ENCODE measurements at places on chromosomes 5 and 9.

- no peak for DNase-seq
These were observed 210.8 kb downstream of the TSSK1B start for GRCh38 chr5:113223831-113224604.

- no peak for DNase-seq
These were observed 193.2 kb downstream of the OLFM1 start for GRCh38 chr9:135280666-135281065.

DNA sequence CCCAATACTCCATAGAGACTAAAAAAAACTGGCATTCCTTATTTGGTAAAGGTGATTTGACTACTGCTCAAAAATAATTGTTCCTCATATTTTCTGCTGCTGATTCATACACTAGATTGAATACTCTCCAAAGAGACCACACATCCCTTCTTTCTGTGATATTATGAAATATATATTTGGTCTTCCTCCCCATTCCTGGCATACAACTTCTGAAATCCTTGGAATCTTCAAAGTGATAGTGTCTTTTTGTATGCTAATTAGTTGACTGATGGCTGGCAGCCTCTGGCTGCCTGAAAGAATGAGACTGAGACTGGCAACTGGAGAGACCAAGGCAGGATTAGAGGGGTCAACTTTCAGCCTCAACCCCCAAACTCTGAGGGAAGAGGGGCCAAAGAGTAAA, 348.0 kb upstream of the RFX3 start:
- DNase-seq = no peak

DNA sequence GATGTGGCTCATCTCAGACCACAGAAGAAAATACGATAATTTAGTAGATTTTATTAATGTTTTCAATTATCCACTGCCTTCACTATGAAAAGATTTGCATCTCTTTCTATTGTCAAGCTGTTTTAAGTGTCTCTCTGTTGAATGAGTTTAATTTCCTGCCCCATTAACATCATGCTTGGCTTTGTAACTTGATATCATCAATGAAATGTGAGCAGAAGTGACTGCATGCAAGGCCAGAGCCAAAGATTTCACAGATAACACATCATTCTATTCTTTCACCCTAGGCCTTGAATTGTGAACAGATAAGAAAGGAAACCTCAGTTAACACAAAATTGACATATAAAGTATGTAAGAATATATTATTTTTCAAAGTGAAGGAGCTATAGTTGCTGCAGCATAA, 986.4 kb upstream of the CDH18 start:
- DNase-seq = no peak

All from RWPE1 (cell line).